ENCODE measurements at places on chromosomes 6 and 20.

DNA sequence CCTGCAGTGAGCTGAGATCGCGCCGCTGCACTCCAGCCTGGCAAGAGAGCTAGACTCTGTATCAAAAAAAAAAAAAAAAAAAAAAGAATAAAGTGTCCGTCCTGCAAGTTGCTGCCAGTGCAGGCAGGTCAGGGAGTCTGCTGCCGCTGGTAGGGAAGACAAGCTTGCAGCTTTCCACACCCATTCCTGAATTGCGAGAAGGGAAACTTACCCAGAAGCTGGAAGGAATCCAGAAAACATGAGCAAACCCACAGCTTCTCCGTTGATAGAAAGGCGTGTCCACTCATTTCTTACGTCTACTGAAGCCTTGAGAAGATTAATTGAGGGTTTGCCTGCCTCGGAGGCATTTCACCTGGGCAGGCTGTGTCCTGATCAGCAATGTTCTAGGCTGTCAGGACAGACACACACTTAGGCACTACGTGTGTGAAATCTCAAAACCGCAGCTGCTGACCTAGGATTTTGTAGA is 61.6 kb upstream of the DSP start:
- no peak for DNase-seq

DNA sequence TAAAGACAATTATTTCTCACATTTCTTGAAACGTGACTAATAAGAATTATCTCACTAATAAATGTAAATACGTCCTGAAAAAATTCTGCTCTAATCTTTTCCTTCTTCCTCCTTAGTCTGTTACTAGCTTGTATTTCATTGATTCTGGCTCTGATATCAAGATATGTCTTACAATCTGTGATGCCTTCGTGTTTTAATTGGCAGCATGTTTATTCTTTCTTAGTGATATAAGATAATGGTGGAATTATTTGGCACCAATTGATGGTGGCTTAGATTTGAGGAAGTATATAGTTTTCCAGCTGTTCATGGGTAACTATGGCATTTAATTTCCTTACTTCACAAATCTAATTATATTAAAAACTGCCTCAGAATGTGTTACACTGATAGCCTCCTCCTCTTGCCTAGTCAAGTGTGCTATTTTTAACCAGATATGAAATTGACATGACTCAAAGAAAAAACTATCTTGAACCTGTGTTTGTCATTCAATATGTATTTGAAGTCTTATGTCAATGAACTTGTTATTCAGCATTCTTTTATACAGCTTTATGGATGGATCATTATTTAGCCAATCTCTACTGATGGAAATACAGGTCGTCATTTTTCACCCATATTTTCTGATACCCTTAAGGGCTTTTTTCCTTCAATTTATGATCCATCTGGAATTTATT is 5.3 kb downstream of the CCNC start:
- DNase-seq = no peak

- DNase-seq = no peak
Observed at GRCh38 chr6:1644516-1645060, 34.9 kb downstream of the FOXC1 start.

- DNase-seq = no peak
Observed at GRCh38 chr20:38617011-38617829, 15.6 kb downstream of the ARHGAP40 start.
